ENCODE measurements at places on chromosomes 7 and 10. TPM values are rescaled to one million over a fixed set of nuclear protein-coding genes. Genes with fewer than 3 reads are reported as not detected.

Gene GTF2IRD1
- not detected for polyA plus RNA-seq

Gene PARD3
- not detected for polyA plus RNA-seq

Gene CADPS2
- polyA plus RNA-seq: not detected

Gene PRKG1
- polyA plus RNA-seq: 0.36 TPM

Gene GBX1
- not detected for polyA plus RNA-seq

Gene MMD2
- not detected for polyA plus RNA-seq

Gene C10orf143
- polyA plus RNA-seq: 21.1 TPM

Gene CFAP70
- 0.43 TPM for polyA plus RNA-seq

Gene ZNF488
- not detected for polyA plus RNA-seq

Gene TMEM139
- polyA plus RNA-seq: not detected

Gene EFCAB10
- polyA plus RNA-seq: not detected

Gene ZNF736
- polyA plus RNA-seq: 4.6 TPM

Gene CLRN3
- not detected for polyA plus RNA-seq

Gene FAM25G
- not detected for polyA plus RNA-seq

Gene OPALIN
- polyA plus RNA-seq: not detected

Gene SLC26A5
- polyA plus RNA-seq: not detected

Gene TAC1
- polyA plus RNA-seq: not detected

Gene TLL2
- 0.41 TPM for polyA plus RNA-seq

Gene SAMD9L
- polyA plus RNA-seq: 57.3 TPM

Gene LIPN
- polyA plus RNA-seq: 0.31 TPM

Gene DRGX
- polyA plus RNA-seq: not detected

All from IgD-negative memory B cell (primary cell).